GM23338 (cell line): ENCODE measurements at places on chromosomes 1 and 21.

GRCh38 chr1:56461158-56462127 is 117.9 kb downstream of the PLPP3 start:
- DNase-seq, result peak; percentile 58

DNA sequence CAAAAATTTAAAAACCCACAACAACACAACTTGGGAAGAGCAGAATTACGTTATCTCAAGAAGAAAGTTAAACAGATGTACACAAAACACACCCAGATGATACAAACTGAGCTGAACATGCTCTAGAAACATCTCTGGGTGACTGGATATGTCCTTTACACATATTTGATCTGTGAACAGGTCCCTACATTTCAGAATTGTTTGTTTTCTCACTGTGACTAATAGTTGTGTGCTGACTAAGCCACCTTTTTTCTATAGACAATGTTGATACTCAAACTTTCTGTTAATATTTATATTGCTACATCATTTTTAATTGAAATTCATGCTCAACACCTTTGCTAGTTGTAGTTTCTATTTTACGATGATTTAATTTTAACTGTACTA is 1.0 kb upstream of the F11R start:
- DNase-seq, result no peak

- DNase-seq, result no peak
These were observed 2.8 kb downstream of the ELAVL4 start for GRCh38 chr1:50111503-50111902.

GRCh38 chr1:30694280-30695175 is 28.9 kb downstream of the MATN1 start:
- no peak for DNase-seq

DNA sequence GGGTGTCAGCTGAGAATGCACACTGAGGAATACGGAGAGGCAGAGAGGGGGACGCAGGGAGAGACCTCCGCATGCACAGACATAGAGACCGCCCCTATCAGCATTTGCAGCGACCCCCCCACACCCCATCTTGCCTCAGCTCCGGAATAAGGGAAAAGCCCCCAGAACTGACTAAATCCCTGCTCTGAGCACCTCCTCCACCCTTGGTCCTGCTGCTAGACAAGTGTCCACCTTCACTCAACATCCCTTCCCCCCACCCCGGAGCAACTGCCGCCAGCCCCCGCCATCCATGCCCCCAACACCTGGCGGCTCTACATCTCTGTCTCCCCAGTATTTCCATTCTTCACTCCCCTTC is 769 bp downstream of the SV2A start:
- DNase-seq, result no peak

DNA sequence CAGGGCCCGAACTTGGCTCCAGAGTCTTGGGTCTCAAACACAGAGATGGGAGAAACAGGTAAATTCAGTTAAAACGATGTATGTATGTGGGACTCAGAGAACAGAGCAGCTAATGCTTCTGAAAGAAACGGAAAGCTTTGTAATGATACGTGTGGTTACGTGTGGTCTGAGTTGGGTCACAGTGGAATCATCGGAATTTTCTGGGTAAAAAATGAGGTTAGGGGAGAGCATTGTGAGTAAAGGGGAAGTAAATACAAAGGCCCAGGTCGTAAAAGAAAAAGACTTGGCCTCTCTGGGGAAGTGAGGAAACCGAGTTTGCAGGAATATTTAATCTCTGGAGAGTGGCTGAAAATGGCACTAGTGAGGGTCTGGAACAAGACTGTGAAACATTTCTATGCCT is 8.3 kb downstream of the NHLH2 start:
- DNase-seq, result no peak

DNA sequence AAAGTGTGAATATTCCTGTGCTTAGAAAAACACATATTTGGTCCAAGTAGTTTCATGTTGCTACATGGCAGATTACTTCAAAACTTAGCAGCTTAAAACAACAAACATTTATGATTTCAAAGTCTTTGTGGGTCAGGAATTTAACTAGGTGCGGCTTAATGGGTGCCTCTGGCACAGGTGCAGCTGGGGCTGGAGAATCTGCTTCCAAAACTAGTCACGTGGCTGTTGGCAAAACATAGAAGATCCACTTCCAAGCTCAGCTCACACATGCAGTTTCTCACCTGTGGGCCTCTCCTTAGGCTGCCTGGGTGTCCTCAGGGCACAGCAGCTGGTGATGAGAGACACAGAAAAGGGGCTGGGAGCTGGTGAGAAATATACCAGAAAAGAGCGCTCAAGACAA is 263.4 kb downstream of the TTLL7 start:
- no peak for DNase-seq

GRCh38 chr1:60102267-60103061 is 28.9 kb upstream of the C1orf87 start:
- DNase-seq, result no peak

GRCh38 chr1:232239998-232240397 is 389.9 kb downstream of the SIPA1L2 start:
- DNase-seq, result no peak

GRCh38 chr1:210437781-210438180 is 109.1 kb downstream of the HHAT start:
- DNase-seq, result no peak

- peak; percentile 61 for DNase-seq
These were observed 2.9 kb upstream of the FOXO6 start for GRCh38 chr1:41358131-41359021.

DNA sequence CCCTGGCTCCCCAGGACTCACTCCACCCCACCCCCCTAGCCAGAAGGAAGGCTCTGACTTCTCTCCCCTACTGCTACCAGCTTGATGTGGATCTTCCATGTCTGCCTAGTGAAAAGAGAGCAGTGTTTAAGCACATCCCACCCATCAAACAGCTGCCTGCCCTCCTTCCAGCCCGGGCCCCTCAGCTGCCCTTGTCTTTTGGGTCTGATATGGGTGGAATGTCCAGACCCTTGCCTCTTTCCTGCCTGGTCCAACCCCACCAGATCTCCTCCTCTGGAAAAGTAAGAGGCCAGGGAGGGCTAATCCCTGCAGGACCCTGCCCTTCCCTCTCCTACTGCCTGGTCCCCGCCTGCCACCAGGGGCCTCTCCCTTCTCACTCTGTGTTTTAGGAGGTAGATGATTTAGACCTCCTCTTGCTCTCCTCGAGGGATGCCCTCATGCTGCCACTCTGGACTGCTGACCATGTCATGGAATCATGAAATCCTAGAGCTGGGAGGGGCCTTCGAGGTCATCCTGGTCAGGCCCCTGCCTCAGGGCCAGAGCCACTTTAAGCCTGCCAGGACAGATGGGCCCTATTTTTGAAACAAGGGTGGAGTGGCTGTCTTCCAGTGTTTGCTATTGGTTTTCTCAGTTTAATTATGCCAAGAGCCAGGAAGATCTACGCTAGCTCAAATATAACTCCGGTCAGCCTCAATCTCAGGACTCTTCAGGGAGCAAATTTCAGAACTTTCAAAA is 15.8 kb upstream of the HSPG2 start:
- DNase-seq, result peak; percentile 26

- DNase-seq, result no peak
These were observed 111.5 kb downstream of the SEC16B start for GRCh38 chr1:177858332-177858821.
